ENCODE measurements at places on chromosomes 12 and 14.

DNA sequence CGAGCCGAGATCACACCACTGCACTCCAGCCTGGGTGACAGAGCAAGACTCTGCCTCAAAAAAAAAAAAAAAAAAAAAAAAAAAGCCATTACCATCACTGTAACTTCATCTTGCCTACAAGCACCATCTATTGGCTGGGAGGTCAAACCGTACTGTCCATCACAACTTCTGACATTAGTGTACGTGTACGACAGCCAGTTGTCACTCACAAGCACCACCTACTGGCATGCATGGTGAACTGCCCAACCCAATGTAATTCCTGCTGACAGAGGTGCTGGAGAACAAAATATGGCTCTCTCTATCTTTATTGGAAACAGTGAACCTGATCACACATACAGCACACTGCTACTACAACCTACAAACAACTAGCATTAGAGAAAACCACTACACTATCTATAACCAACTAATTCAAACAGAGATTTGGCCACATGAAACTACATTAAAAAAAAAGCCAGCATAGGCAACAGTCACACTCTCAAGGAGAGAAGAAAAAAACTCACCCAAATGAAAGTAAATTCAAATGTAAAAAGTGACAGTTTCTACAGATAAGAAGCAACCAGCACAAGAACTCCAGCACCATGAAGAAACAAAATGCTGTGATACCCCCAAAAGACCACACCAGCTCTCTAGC is 82.3 kb downstream of the PUS7L start:
- DNase-seq, result no peak

DNA sequence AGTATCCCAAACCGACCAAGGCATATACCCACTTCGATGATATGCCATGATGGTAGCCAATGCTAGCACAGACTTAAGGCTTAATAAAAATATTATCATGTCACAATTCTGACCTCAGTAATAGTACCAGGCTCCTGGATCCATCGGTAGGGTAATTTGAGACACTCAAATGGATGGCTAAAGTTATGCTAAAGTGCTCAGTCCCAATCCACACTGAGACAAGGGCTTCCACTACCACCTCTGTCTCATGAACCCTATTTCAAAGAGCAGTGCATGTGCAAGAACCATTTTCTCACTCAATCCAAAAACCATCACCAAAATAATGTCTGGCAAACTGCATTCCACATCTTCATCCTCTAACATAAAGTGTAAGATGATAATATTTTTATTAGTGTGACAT is 122.4 kb upstream of the KRR1 start:
- no peak for DNase-seq

DNA sequence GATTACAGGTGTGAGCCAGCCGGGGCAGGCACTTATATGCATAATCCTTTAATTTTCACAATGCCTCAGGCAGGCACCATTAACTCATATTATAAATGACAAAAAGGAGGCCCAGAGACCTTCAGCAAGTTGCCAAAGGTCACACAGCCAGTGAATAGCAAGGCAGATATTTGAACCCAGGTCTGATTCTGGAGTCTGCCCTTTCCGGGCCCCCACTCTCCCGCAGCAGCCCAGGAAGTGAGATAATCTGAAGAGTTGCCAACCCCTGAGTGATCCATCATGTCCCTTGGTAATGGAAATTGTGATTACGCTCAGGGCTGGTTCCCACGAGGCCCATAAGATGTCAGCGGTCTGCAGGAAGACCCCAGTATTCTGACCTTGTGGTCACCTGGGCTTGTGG is 95.3 kb upstream of the MED13L start:
- DNase-seq, result no peak

DNA sequence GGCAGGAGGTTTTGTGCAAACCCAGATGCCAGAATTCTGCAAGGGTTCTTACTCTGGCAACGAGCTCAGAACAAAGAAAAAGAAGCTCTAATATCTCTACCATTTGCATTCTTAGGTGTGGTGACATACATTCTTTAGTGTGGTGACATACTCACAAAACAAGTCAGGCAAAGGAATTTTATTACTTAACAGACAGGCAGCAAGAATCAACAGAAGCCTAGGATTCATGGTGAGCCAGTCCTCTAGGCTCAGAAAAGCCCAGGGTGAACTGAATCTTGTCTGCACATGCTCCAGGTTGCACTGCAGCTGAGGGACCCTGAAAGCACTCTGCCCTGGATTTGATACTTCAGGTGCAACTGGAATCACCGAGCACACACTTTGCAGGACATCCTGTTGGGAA is 122.4 kb upstream of the PTPRQ start:
- DNase-seq, result no peak

- no peak for DNase-seq
Measured at GRCh38 chr12:126963825-126964224, 1303.1 kb upstream of the TMEM132C start.

DNA sequence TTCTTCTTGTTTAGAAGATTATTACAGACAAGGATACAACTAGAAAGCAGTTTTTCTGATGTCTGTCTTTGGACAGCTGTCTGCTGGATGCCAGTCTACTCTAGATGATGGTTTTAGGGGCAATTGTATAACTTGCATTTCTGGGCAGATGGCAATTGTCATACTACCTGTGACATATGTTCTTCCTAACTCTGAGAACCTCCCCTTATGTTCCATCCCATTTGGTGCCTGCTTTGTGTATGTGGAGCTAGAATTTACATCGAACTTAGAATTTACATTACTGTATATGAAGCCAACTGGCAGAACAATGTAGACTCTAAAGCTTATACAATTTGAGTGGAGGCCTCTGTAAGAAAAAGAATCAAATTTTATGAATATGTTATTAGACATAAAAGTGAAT is 430.2 kb upstream of the SEL1L start:
- no peak for DNase-seq

DNA sequence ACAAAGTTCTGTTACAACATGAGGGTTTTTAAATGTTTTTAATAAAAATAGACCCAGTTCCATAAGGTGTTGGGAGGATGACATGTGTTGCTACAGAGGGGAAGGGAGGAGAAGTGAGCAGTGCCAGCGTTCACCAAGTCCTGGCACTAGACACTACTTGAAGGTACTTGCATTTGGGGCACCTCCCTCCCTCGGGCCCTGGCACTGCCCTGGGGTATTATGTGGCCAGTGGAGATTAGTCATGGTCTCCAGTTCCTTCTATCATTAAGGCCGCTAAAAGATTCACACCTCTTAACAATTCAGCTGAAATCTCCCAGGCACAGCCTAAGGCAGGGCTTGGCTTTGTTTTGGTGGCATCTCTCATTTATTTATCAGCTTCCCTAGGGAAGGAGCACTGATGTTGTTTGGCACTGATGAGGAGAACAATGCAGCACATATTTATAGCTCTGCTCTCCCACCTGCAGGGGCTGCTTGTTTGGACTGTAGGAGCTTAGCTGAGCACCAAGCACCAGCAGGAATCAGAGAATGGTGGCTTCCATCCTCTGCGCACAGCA is 155.5 kb upstream of the NTF3 start:
- DNase-seq, result no peak

DNA sequence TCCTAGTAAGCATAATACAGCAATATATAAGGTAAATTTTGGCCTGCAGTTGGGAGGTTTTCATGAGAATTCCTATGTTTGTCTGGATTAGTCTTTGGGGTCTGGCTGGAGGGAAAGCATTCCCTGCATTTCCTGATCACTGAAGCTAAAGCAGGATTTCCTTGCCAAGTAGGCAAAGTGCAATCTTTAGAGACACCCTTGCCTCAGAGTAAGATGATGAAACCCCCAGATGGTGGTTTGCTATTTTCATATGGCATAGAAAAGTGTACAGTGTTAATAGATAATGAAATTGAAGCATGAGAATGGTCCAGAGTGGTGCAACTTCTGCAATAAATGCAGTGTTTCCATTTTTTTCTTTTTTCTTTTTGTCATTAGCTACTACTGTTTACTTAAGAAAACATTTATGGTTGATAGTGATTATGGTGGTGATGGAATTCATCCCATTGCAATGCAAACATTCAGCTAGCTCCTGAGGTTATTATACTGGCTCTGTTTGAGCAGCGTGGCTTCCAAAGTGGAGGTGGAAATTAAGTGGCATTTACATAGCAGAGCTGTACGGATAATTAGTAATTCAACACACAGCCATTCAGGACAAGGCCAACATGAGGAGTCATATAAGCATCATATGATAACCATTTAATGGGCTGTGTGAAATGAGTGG is 276.3 kb downstream of the DUSP6 start:
- DNase-seq, result no peak

DNA sequence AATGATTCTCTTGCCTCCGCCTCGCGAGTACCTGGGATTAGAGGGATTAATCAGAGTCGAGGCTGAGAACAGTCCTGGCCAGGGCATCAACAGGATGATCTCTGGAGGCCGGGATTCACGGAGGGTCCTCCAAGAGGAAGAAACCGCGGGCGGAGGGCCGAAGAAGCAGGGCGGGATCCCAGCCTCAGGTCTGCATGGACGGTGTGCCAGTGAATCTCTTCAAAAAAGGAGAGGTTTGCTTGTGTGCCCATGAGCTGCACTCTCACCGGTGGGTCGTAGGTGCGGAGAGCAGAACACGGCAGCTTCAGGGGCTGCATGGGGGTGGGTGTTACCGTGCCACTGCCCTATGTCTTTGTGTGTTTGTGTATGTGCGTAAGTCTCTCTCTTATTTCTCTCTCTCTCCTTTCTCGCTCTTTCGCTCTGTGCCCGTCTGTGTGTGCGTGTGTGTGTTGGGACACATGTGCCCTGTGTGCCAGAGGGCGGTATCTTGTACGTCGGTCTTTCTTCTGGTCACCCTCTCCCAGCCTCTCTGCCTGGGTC is 768.2 kb upstream of the ALG10B start:
- no peak for DNase-seq

DNA sequence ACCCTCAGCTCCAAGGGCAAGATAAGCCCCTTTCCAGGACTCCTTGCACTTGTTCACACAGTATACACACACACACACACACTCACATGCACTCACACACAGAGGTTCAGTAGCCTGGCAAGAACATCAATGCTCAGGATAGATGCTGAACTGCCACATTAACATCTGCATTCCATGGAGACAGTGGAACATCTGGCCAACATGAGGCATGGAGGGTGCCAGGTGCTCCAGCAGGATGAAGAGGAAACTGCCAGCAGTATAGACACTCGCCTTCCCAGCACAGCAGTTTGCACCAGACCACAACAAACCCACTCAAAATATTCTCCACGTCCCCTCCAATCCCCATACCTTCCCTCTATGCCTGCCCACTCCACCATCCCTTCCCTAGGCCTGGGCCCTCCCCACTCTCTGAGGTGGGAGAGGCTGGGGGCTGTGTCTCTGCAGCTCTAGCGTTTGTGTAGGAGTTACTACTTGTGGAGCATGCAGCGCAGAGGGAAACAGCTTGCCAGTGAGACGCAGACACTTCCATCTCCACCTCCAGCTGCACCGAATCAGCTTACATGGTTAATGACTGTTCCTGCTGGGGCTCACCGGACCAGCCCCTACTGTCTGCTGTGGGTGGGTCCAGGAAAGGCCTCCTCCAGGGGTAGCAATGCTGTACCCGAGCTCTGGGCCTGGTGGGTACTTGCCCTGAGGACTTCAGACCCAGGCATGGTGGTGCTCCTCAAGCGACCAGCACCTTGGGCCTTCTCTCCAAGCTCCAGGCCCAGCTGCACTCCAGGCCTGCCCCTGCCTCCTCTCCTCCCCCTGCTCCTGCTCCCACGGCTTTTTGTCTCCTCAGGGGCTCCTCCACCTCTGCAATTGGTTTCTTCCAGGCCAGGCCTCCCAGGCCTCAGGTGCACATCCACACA is 18.6 kb upstream of the PLEKHG3 start:
- no peak for DNase-seq

DNA sequence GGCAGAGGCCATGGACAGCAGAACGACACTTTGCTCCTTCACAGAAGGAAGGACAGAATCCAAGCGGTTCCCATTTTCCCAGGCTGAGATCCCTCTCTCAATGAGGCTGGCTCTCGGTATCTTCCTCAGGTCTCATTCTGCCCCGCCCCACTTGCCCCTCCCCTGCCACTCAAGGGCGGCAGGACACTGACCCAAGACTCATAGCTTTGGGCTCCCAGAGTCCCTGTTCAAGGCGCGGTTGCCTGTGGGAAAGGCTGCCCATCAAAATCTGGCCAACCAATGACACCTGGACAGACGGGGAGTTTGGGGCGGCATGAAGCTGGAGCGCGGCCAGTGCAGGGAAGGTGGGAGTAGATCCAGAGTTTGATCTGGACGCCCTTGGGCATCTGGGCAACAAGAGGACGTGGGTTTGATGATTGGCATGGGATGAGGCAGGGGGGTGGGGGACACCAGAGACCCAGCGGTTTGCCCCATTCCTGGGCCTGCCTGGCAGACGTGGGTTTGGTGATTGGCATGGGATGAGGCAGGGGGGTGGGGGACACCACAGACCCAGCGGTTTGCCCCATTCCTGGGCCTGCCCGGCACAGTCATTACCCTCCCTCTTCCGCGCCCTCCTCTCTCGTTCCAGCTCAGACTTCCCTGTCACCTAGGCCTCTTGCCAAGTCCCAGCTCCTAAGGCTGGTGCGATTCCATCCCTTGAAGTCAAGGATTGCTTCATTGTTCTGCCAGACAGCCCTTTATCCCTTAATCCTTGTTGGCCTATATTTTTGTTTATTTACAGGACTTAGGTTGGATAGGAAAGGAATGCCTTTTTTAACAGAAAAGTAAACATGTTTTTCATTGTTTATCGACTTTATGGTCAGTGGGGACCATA is 92.1 kb downstream of the NINJ2 start:
- DNase-seq, result no peak

GRCh38 chr12:6416596-6416995 is 28.2 kb upstream of the CD27 start:
- DNase-seq, result no peak

DNA sequence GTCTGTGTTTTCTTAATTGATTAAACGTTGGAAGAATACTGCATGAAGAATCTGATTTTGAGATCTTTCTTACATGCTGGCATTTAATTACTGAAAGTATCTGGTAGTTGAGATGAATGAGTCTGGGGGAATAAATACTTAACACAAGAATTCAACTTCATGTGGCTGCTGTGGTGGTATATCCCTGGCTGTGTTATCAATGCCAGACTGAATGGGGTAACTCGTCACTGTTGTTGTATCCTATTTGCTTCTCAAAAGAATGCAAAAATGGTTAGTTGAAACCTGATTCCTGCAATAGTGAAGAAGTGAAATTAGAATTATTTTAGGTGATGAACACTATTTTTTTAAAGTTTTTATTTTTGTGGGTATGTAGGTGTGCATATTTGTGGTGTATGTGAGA is 72.5 kb downstream of the HMGA2 start:
- no peak for DNase-seq

All from stimulated activated naive CD4-positive, alpha-beta T cell (primary cell).